ENCODE measurements at places on chromosomes 5 and 9.

- DNase-seq, result peak; percentile 53
Measured at GRCh38 chr9:109336409-109336808, 15.6 kb upstream of the EPB41L4B start.

- DNase-seq, result no peak
Measured at GRCh38 chr9:136002881-136003280, 41.7 kb upstream of the UBAC1 start.

DNA sequence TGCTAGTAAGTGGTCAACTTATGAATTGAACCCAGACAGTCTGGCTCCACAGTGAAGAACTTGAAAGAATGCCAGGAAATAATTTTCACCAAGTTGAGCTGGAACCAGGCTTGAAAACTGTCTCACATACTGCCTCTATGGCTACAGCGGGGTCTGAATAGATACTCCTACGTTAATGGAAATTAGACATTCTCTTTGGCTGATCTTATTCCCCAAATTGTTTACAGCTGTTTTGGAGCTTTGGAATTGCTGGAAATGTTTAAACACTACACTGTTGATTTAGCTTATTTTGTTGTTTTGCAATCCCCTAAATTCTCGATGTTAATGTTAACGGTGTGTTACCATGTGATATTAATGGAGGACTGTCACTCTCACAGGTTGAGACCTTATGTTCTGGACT, 146.4 kb downstream of the FBXL7 start:
- no peak for DNase-seq

DNA sequence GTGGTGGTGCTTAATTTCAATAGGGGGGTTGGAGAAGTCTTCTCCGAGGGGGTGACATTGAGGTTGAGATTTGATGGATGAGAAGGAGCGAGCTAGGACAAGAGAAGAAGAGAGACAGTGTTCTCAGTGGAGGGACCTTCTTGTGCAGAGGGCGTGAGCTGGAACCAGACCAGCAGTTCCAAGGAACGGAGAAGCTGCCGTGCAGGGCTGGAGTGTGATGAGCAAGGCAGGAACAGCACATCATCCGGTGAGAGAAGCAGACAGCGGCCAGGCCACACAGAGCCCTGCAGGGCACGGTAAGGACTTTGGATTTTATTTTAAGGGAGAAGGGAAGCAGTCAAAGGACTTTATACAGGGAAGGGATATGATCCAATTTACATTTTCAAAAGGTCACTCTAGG, 206.9 kb downstream of the MELK start:
- no peak for DNase-seq

DNA sequence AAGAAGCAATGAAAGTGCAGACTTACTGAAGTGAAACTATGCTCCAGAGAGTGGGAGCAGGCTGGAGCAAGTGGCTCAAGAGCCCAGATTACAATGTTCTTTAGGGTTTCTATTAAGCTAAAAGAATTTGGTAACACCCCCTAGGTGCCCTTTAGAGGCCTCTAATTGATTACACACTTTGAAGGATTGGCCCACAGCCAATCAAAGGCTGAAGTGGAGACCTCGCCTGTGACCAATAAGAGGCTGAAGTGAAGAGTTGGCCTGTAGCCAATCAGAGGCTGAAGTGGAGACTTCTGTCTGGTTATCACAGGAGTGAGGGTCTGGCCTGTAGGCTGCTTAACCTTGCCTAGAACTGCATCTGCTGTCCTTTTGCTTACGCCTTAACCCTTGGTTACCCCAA, 46.7 kb upstream of the SPATA31C2 start:
- peak; percentile 7 for DNase-seq

- DNase-seq, result no peak
Measured at GRCh38 chr5:99133921-99134320, 205.1 kb upstream of the CHD1 start.

DNA sequence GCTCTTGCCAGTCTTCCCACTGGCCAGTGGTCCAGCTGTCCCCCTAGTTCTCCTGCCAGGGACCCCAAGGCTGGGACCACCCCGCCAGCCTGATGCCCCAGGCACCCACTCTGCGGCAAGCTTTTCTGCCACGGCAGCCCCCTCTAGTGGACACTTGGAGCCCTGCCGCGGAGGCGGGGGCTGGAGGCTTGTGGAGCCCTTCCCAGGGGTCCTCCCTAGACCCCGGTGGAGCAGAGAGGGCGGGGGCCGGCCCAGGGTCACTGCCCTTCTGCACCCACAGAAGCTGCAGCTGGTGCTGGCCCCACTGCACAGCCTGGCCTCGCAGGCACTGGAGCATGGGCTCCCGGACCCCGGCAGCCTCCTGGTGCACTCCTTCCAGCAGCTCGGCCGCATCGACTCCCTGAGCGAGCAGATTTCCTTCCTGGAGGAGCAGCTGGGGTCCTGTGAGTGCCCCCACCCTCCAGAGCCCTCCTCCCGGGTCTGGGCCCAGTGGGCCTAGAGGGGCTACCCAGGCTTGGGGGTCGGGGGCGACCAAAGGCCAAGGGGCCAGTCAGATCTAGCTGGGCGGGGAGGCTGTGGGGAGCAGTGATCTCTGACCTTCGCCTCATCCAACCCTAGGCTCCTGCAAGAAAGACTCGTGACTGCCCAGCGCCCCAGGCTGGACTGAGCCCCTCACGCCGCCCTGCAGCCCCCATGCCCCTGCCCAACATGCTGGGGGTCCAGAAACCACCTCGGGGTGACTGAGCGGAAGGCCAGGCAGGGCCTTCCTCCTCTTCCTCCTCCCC, 9.1 kb downstream of the EGFL7 start:
- DNase-seq, result peak; percentile 46

GRCh38 chr5:64575561-64575960, 69.7 kb downstream of the RGS7BP start:
- no peak for DNase-seq

DNA sequence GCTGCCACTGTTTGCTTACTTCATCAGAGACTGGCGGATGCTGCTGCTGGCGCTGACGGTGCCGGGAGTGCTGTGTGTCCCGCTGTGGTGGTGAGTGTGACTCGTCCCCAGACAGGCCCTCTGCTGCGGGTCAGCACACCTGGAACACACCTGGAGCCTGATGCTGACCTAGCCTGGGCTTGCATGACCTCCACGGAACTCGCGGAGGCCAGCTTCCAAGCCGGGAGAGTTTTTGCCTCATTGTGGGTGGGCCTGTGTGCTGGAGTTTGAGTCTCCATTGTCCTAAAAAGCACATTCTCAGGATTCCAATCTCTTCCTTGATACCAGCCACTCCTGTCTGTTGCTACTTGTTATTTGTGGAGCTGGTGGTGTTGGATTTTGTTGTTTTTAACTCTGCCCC, 28.1 kb downstream of the SLC22A4 start:
- DNase-seq, result no peak

GRCh38 chr5:139746691-139747582, 48.7 kb upstream of the PSD2 start:
- DNase-seq, result no peak

- no peak for DNase-seq
Measured at GRCh38 chr9:38337181-38337580, 55.3 kb upstream of the ALDH1B1 start.

GRCh38 chr5:106843812-106844416, 826.8 kb downstream of the EFNA5 start:
- peak; percentile 64 for DNase-seq

DNA sequence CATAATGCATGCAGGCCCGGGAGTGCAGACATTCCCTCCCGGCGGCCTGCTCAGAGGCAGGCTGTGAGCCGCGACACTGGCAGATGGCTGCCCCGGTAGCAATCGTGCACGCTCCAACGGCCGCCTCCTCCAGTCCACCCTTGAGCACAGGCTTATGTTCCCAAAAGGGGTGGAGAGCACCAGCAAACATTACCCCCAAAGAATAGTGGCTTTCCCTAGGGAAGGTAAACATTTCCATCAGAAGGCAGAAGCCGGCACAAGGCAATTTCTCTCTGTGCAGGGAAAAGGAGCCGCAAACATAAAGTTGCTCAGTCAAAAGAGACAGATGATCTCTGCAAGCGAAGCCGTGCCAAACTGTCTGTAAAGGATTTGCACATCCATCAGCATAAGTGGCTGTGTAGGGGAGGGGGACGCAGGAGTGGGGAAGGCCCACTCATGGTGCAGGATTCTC, 92.5 kb downstream of the SIL1 start:
- no peak for DNase-seq

GRCh38 chr9:89670114-89670513, 65.3 kb downstream of the GADD45G start:
- DNase-seq, result no peak

DNA sequence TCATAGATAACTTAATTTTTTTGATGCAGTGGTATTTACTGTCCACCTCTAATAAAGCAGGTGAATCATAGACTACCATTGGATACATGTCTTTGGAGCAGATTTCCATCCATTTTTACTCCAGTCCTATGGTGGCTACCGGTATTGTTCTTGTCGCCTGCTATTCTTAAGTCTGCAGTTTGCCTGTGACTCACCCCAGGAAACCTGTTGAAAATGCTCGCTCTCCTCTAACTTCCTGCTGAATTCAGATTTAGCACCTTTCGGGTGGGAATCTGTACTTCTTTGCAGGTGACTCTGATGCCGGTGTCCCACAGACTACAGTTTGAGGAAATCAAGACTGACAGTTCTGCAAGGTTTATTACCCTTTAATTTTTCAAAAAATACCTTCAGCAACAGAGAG, 58.8 kb upstream of the DHFR start:
- DNase-seq, result no peak

DNA sequence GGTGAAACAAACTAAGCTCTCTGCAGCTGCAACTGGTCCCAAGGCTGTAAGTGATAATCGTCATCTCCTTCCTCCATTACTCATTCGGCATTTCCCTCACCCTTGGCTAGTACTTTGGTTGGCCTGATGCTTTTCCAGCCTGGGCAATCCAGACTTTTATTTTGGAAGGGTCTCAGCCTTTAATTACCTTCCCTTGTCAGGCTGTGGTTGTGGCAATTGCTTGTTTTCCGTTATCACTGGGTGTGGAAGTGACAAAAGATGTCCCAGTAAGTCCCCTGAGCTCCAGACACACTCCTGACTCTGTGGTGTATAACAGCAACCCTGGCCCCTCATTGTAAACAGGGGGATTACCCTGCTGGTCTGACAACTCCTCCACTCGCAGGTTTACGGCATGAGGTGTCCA, 6.3 kb upstream of the FAF2 start:
- peak; percentile 14 for DNase-seq

- no peak for DNase-seq
Measured at GRCh38 chr5:174273325-174273724, 227.8 kb downstream of the NSG2 start.

DNA sequence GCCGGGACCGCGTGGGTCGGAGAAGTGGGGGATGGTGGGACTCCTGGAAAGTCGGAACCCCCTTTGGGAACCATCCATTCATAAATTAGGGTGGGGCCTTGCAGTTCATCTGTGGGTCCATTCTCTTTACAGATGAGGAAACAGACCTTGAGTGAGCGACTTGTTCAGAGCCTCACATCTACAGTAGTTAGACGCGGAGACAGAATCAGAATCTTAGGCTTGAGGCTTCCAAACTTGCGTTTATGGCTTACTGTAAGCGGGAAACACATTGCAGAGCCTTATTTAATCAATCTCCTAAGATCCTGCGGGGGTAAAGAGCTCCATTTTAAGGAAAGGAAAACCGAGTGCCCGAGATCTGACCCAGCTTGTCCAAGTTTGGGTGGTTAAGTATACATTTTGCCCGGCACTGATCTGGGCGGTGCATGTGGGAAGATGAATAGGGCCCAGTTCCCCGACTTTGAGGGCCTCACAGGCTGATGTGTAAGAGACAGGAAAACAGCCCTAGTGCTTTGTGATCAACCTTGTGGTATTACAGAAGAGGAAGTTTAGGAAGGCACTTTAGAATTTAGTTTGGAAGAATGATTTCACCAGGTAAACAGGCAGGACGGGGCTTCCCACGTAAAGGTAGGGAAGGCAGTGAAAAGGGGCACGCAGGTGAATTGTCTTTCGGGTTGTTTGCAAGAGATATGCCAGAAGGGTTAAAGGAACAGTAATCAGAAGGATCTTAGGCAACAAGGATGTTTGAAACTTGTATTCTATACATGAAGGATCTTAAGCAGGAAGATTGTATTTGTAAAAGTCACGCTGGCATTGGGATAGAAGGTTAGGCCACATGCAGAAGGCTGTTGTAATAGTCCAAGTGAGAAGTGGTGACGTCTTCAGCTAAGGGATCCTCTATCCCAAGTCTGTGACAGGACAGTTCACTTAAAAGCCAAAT, 744 bp downstream of the TARS1 start:
- peak; percentile 80 for DNase-seq

DNA sequence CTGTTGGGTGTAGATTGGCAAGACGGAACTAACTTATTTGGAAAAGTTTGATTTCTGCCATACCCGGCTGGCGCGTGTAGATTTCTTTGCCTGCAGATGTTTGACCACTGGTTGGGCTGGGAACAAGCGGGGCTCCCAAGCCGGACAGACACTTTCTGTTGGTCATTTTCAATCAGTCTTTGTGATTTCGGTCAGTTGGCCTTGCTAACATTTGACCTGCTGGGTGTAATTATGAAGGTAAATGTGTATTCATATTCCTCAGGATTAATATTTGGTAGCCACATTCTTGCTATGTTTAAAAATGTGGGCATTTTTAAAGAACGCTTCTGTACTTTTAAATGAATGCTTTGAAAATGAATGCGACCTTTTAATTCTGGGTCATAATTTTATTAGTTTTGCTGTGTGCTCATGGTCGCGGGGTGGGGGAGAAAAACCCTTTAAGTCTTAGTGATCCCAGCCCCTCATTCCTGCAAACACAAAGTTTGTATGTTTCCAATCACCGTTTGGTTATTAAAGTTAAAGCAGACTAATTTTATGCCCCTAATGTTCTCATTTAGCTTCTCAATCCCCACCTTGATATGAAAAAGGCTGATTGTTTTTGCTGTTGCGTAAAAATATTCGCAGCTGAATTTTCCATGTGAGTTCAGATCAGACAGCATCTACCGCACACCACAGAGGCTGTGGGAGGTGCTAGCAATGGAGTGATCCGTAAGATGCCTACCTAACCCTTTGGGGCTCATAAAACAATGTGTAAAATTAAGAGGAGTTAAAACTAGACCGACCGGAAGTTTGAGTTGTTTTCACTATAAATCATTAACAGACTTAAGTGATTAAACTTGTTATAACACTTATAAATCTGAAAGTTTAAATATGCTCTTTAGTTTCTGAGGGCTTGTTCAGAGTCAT, 1.5 kb downstream of the RASGRF2 start:
- no peak for DNase-seq

GRCh38 chr9:113184539-113184938, 33.7 kb downstream of the SLC31A2 start:
- DNase-seq, result no peak

GRCh38 chr9:70586476-70586875, 172.0 kb upstream of the KLF9 start:
- no peak for DNase-seq

GRCh38 chr9:131366761-131367401, 27.0 kb upstream of the PRRC2B start:
- DNase-seq, result peak; percentile 6

GRCh38 chr9:91192381-91193086, 169.2 kb downstream of the AUH start:
- DNase-seq, result no peak

GRCh38 chr9:8374471-8374870, 574.9 kb upstream of the DMAC1 start:
- DNase-seq, result peak; percentile 82
